Right cardiac atrium (tissue), 5 donors: ENCODE measurements at places on chromosomes 11 and 22. TPM values are rescaled to one million over a fixed set of nuclear protein-coding genes. Genes with fewer than 3 reads are reported as not detected.

DNA sequence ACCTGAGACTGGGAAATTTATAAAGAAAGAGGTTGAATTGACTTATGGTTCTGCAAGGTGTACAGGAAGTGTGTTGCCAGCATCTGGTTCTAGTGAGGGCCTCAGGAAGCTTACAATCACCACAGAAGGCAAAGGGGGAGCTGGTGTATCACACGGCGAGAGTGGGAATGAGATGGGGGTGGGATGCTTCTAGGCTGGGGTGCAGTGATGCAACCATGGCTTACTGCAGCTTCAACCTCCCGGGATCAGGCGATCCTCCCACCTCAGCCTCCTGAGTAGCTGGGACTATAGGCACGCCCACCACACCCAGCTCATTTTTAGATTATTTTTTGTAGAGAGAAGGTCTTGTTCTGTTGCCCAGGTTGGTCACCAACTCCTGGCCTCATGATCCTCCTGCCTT, 61.0 kb downstream of the C22orf31 start:
- no peak for DNase-seq

- DNase-seq, result no peak
Measured at GRCh38 chr11:12900496-12900895, 108.6 kb upstream of the RASSF10 start.

- no peak for DNase-seq
Measured at GRCh38 chr11:60367009-60367408, 11.3 kb upstream of the MS4A7 start.

DNA sequence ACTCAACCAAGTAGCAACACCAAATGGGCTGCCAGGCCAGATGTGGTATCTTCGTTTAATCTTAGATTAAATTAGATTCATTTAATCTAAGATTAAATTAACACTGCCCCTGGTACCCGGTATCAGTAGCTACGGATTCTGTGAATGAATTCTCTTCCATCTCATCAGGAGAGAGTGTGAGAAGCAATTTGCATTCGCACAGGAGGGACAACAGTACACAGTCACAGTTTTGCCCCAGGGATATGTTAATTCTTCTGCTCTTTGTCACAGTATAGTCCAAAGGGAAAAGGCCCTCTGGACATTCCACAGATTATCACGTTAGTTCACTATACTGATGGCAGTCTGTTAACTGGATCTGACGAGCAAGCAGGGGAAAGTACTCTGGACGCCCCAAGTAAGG, 22.9 kb downstream of the ASCL2 start:
- no peak for DNase-seq

DNA sequence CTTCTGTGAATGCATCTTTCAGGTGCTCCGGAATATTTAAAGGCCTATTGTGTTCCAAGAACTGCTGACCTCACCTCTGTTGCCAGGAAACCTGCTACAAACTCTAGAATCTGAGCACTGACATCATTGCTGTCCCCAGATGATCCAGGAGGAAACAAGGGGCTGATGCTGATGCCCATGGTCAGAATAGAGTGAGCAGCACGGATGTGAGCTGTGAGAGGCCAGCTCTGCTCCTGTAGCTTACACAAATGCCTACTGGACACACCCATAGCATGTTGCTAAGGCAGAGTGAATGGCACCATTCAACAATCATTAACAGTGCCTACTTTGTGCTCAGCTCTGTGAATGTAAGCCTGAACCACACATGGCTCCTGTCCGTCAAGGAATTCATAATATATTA, 276.7 kb upstream of the API5 start:
- no peak for DNase-seq

- no peak for DNase-seq
Measured at GRCh38 chr11:126808836-126809235, 191.7 kb downstream of the KIRREL3 start.

DNA sequence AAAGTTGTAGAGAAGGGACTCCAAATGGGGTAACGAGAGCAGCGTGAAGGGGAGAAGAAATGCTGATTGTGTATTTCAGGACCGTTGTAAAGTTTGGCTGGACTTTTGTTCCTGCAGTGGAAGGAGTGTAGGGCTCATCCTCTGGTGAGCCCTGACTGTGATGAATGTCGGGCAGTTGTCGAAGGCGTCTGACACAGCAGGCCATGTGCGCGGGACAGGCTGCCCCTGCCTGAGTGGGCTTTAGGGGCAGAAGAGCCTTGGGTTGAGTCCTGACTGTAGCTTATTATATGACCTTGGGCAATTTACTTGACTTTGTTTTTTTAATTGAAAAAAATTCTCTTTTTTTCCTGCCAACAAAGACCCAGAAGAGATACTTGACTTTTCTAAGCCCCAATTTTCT, 3.1 kb downstream of the TRMU start:
- peak; percentile 30 for DNase-seq

DNA sequence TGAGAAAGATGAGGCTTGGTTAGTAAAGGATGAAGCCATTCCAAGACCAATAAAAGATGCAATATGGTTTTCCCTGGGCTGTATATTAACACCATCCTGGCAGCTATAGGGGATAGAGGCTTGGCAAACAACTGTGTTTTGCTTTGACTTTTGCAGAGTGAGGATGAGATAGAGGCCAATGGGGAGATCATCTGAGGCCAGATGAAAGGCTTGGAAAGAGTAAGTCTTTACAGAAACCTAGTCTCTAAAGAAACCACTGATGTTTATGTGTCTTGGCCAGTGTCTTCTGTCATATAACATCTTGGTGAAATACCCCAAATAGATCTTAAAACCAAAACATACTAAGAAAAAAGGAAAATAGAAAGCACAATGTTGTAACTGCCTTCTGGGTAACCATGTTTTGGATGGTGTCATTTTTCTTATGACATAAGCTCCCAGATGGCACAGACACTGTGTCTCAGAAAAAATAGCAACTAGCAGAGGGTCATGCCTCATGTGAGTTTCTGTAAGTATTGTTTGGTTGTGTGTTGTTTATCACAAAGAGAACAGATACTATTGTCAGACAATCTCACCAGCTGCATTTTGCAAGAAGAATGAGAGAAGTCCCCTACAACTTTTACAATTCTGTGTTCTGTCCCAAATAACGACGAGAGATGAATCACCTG, 305.4 kb downstream of the ST3GAL4 start:
- DNase-seq, result no peak

DNA sequence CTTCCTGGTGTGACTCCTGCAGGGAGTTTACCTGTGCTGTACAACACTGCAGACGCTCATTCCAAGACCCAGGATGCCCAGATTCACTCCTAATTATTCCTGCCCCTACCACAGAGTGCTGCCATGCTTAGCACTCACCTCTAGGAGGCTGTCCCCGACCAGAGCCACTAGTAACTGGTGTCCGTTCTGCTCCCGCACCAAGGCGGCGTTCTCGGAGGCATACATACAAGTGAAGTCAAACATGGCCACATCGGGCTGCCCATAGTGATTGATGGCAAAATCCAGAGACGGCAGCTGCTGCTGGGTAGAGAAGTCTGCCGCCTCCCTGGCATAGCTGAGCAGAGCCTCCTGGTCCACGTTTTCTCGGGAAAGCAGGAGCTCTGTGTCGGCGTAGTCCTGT, 122.3 kb upstream of the BID start:
- DNase-seq, result no peak

DNA sequence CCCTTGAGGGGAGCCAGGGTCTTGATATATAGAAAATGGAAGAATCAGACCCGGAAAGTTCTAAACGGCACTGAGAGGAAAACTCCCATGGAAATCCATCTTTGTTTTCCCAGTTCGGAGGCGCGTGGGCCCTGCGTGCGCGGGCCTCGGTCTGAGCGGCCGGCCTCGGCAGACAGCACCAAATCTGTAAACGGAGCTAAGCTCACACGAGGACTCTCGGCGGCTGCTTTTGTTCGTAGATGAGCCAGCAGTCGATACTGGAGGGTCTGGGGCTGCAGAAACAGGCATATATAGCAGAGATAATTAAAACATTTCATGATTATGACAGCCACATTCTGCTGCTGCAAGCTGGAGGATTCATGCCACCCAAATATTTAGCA, 68.5 kb upstream of the PPARA start:
- peak; percentile 52 for DNase-seq

- DNase-seq, result no peak
Measured at GRCh38 chr11:94017446-94017845, 3.7 kb upstream of the HEPHL1 start.

GRCh38 chr11:29200791-29201562, 815.9 kb downstream of the KCNA4 start:
- no peak for DNase-seq

DNA sequence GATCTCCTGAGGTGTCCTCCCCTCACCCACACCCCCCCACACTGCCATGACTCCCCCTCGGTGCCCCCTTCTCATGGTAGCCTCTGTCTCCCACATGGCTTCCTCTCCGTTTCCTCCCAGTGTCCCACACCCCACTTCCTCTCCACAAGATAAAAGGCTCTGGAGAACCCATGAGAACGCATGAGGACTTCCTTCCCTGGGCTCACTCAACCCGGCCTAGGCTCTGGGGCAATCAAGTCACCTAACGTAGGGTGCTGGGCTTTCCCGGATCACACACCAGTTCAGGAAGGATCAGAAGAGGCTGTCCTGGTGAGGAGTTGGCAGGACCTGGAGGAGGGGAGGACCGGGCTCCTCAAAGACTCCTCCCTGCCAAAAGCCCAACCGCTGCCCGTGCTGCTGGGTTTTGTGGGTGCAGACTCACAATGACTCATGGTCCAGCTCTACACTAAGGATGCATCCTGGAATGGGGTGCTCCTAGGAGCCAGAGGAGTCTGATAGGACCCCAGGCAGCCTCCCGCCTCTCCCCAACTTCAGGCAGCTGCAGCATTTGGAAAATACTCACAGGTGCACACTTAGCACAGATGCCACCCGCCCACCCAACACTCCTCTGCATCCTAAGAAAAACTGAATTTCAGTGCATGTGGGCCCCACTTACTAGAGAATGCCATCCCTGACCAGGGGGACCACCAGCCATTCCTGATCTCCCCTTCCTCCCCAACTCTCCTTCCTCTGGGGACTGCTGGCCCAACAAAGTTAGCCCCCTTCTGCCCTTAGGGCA, 21.0 kb downstream of the SLC22A12 start:
- DNase-seq, result peak; percentile 25

GRCh38 chr22:44970291-44970690, 39.5 kb downstream of the PHF21B start:
- no peak for DNase-seq

- DNase-seq, result no peak
Measured at GRCh38 chr11:26193694-26194365, 138.1 kb upstream of the ANO3 start.

DNA sequence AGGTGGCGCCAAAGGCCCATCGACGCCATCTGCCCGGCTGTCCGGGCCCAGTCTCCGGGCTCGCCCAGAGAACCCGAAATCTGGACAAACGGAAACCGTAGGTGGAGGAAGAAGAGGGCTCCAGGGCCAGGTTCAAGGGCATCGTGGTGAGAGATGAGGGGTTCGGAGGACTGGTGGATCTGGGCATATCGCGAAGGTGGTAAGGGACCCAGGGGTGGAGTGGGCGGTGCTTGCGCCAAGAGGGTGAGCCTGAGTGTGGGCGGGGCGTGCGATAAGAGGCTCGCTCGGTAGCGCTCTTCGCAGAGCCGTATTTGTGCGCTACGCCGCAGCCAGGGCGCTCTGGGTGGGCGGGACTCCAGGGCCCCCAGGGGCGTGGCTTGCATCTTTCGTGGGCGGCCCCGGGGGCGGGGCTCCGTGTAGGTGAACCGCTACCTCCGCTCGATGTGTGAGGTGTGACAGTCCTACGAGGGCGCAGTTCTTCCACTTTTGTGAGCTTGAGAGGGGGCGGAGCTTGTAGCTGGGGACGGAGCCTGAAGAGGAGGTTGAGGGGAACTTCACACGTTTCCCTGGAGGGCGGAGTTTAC, 4.8 kb downstream of the CD248 start:
- DNase-seq, result peak; percentile 93

- no peak for DNase-seq
Measured at GRCh38 chr11:82865841-82866240, 34.4 kb downstream of the PRCP start.

DNA sequence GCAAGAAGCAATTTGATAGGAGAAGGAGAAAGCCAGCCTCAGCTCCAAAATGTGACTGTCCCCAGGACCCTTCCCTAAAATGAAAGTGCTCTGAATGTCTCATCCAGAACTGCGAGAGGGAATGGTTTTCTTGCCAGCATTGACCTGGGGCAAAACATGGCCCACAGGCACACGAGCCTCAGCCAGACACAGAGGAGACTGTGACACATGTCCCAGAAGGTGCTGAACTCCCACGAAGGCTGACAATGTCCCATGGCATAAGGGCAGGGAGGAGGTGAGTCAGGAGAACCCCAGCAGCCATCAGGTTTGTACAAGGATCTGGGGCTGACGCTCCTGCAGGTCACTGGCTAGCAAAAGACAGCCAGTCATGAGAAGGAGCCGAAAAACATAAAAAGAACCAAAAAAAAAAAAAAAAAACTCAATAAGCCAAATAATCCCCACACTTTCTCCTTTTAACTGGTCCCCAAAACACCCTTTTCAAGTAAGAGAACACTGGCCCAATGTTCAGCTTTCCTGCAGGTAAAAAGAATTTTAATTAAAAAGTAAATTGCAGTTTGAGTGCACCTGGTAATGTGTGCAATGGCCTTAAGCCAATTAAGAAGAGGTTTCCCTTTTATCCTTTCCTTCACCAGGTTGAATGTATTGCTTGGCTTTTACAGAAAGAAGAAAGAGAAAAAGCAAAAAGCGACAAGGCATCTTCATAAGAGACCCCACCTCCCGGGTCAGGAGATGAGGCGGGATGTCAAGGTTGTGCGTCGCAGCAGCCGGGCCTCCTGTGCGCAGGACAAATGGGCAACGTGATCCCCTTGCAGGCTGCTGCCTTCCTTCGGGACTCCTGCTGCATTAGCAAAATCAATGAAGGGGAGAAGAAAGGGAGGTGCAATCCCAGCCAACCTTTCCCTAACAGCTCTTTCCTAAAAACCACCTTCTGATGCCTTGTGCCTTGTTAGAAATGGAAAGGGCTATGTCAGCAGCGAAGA, 43.6 kb downstream of the GALNT18 start:
- no peak for DNase-seq

DNA sequence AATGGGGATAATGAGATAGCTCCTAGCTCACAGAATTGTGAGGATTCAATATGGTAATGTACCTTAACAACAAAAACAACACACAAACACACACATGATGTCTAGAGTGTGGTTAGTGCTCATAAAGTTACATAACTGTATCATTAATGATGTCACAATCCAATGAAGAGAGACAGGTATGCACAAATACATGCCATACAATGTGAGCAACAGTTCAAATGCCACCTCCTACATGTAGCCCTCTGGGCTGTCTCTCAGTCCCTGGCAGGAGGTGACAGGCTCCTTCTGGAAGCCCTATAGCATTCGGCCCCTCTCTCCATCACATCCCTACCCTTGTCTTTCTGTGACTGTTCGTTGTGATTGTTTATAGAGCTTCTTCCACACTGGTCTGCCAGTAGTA, 8.3 kb upstream of the MICALL1 start:
- DNase-seq, result no peak

- no peak for DNase-seq
Measured at GRCh38 chr11:122398167-122398566, 257.4 kb upstream of the UBASH3B start.

- DNase-seq, result no peak
Measured at GRCh38 chr11:128533472-128533871, 53.9 kb downstream of the ETS1 start.

The PDGFD gene
- 16.6 TPM for total RNA-seq

The P2RX6 gene
- 4.1 TPM for total RNA-seq

The SERHL2 gene
- total RNA-seq, result 4.9 TPM

The TSPAN18 gene
- total RNA-seq, result 158 TPM

The HEPHL1 gene
- not detected for total RNA-seq
